K562 (cell line): ENCODE measurements at places on chromosomes 2 and 18. TPM values are rescaled to one million over a fixed set of nuclear protein-coding genes. Genes with fewer than 3 reads are reported as not detected.
A peak's percentile ranks its signal among the peaks of the same experiment; 100 is the strongest.

Gene MAPK4
- total RNA-seq, result not detected in 2 replicates

Gene UGT1A4
- not detected in 2 replicates for total RNA-seq

Gene MARCO
- total RNA-seq, result 0.16 and 0.31 TPM in 2 replicates

Gene DNER
- not detected in 2 replicates for total RNA-seq

Gene MMADHC
- 237 and 256 TPM in 2 replicates for total RNA-seq

Gene CAPN13
- not detected in 2 replicates for total RNA-seq

Gene HOXD9
- total RNA-seq, result not detected in 2 replicates

DNA sequence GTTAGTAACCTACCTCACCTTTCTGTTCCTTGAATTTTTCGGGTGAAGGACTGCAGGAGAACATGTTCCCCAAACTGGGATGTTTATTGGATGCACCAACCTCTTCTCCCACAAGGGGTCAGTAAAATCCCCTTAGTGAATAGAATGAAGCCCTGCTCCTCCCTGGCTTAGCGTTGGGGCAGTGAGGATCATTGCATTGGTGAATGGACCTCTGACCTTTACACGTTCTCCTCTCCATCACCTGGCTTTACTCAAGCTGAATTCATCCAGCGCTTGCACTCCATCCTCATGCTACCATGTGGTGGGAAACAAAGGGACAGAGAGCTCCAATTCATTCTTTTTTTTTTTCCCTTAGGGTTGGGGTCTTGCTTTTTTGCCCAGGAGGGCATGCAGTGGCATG is 157.2 kb downstream of the MIB1 start:
- peak; percentile 68 for DNase-seq

DNA sequence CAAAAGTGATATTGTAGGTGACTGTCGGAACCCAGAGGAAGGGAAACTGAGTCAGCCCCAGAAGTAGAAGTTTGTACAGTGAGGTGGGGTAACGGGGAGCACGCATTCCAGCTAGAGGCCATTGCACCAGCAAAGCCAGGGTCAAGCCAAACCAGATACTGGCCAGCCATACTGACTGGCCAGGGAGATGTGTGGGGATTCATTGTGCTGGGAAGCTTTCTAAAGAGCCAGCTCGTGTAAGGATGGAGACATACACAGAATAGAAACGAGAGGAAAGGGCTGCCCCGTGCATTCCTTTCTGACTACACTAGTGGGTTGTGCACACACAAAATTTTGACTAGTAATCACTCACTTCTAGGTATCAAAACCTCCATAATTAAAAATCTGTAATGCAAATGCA is 175.3 kb upstream of the PID1 start:
- DNase-seq, result no peak

GRCh38 chr2:102418421-102418961 is 4.5 kb upstream of the IL18RAP start:
- no peak for DNase-seq

DNA sequence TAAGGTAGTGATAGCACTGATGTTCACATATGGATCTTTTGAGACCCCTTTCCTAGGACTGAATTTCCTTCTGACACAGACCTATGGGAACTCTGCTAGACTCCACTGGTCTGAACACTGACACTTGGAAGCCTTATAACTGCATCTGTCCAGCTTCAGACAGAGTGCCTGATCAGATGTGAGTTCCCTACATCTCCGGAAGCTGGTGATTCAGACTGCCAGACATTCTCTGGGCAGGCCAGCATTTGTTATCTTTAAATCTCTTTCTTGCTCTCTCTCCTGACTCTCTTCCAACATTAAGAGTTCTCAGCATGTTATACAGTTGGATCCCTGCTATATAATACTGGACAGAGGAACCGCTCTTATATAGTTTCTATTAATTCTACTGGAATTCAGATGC is 408.5 kb downstream of the ZEB2 start:
- peak; percentile 41 for DNase-seq

GRCh38 chr2:53476834-53477233 is 290.8 kb upstream of the CHAC2 start:
- no peak for DNase-seq

DNA sequence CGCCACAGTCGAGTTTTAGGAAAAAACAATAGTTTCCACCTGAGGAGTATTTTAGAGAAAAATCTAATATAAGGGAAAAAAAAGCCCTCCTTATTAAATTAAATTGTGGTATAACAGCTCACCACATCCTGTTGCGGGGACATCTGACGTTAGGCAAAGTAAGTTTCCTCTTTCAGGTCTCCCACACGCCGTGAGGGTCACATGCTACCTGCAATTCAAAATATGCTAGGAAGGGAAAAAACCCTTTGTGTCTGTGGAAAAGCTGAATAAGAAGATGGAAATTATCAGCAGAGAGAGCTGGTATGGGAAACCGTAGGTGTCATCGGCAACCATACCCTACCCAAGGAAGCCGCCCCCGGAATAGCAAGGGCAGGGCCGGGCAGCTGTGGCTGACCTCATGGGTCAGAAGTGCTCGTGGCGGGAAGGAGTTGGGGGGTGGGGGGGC is 128.0 kb downstream of the NFATC1 start:
- DNase-seq, result no peak

GRCh38 chr2:168054657-168055056 is 192.7 kb downstream of the STK39 start:
- DNase-seq, result no peak

GRCh38 chr2:20048488-20049448 is 2.7 kb downstream of the LAPTM4A start:
- DNase-seq, result no peak

DNA sequence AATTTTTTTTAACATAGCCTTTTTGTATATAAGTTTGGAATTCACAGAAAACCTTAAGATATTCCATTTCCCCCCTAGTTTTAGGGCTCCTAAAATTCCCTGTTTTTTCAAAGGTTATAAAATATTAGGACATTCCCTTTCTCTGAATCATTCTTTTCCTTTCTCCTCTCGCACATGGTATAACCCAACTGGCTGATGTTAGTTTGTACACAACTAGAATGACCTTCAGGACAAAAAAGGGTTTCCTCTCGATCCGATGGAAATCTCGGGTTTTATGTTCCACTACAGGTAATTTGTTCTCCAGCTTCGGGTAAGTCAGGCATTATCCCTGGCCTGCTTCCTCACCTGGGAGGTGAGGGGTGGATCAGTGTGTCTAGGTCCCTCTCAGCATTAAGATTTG is 215.1 kb downstream of the LDLRAD4 start:
- DNase-seq, result no peak

- DNase-seq, result no peak
Observed at GRCh38 chr2:149152469-149152953, 114.0 kb downstream of the LYPD6B start.

GRCh38 chr2:212064318-212064717 is 474.3 kb downstream of the ERBB4 start:
- DNase-seq, result no peak

- no peak for DNase-seq
Observed at GRCh38 chr2:60527762-60528161, 25.7 kb downstream of the BCL11A start.

GRCh38 chr2:96546797-96547196 is 10.2 kb downstream of the ARID5A start:
- DNase-seq, result no peak

- no peak for DNase-seq
Observed at GRCh38 chr2:144704709-144705095, 184.8 kb upstream of the ZEB2 start.

DNA sequence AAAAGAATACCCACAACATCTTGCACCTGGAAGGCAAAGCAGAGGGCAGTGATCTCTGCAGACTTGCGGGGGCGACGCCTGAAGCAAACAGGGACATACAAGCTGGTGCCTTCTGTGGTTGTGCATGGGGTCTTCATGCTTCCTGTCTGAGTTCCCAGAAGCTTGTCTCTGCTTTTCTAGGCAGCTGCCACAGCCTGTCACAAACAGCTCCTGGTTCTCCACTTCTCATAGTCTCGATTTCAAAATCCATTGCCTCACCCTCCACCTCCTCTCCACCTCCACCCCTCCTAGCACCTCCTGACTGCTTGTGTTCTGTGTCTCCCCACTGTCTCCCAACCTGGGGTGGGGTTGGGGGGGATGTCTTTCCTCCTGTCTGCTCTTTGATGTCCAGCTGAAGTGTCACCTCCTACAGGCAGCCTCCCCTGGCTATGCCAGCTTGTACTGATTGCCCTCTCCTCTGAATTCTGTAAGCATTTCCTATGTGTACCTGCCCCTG is 1.7 kb upstream of the PROC start:
- no peak for DNase-seq

DNA sequence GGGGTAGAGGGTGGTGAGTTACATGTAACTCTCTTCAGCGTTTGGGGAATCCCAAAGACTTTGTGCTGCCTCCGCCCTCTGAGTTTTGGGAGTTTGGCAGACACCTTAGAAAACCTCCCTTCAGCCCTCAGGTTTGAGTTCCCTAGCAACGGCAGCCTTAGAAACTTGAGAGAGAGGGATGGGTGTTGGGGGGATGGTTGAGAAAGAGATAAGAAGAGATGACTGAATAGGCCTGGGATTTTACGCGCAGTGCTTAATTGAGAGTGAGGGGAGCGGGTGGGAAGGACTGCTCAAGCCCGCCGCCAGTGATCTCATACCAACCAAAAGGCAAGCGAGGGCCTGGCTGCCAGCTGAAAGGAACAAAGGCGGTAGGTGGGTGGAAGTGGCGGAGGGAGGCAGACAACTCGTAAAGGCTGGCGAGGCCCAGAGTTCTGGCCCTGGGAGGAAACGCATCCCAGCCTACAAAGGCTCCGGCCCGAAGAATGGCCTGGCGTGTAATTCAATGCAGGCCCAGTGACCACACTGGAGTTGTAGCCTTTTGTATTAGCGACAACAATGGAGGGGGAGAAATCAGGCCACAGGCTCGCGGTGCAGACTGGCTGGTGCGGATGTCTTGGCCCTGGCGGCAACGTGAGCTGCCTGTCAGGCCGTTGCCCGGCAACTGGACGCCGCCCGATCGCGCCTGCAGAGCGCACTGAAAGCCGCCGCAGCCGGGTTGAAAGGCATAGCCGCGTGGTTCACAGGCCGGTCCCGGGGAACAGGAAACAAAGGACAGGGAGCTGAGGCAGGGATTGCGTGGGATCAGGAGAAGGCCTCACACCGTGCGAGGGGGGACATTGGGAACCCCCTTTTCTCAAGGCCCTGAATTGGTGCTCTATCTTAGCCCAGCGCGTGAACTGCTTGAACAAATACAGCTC is 39.9 kb upstream of the DARS1 start:
- DNase-seq, result peak; percentile 35

DNA sequence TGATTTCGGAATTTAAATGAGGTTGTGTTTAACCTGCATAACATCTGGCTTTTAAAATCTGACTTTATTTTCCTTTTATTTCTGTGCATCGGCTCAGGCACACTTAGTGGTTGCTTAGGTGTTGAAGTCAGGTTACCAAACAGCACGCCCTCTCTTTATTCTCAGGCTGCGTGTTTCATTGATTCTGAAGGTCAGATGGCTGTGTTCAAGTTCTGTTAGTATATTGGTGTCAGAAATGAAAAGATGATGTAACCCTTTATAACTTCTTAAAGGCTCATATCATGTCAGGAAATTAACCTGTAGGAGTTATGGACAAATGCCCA is 246.5 kb downstream of the LDLRAD4 start:
- DNase-seq, result no peak
